ENCODE measurements at places on chromosomes 5 and 9.

DNA sequence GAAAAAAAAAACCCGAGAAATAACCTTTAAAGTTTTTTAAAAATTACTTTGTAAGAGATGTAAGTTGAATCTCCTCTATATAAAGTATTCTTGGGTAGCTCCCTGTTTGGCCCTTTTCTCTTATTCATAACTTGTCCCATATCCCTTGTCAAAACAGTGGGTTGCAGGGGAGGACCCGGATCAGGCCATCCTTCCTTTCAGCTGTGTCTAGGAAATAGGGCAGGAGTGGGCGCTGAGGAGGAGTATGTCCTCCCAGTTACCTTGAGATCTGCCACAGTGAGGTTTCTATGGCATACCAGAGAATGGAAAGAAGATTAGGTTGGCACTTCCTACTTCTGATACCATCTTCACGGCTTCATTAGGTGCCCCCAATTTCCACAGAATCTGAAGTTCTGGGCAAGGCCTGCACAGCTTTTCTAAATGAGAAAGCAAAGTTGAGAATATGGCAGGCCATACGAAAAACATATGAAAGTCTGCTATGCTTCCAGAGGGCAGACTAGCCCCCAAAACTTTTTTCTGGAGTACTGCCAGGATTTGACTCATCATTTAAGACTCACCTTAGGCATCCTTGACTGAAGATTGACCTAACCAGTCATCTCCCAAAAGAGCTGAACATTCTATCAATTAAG lies 20.3 kb downstream of the MEF2C start:
- DNase-seq: no peak

- DNase-seq: no peak
These were observed 314.3 kb upstream of the CHD1 start for GRCh38 chr5:99243111-99243510.

- DNase-seq: no peak
These were observed 116.3 kb downstream of the COL23A1 start for GRCh38 chr5:178473854-178474253.

GRCh38 chr5:102986074-102986473 lies 133.9 kb downstream of the GIN1 start:
- no peak for DNase-seq

GRCh38 chr5:140372971-140373487 lies 13.0 kb downstream of the SLC4A9 start:
- DNase-seq: peak; percentile 14

DNA sequence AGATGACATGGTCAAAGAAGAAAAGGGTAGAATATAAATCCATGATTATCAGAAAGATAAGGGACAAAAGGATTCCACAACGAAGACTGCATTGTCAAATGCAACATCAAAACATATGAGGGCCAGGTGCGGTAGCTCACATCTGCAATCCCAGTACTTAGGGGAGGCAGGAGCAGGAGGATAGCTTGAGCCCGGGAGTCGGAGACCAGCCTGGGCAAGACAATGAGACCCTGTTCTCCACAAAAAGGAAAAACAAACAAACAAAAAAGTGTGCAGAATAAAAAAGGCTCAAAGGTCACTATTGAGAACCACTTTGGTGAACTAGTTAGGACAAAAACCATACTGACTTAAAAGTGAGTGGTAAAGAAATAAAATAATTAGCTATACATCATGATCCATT lies 60.2 kb upstream of the NR5A1 start:
- no peak for DNase-seq

DNA sequence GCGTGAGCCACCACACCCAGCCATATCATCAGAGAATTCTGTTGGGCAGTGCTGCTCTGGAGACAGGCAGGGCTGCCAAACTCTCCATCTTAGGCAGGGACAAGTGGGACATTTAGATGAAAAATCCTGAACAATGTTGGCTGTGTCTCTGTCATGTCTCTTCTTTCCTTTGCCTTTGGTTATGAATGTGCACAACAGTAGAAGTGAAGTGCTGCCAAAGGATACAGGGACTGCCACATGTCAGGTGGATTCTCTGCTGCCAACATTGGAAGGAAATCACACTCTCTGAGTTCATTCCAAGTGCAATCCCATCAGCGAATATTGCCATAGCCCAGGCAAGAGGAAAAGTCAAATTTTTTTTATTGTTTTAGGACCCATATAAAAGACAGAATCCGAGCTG lies 348.8 kb downstream of the TRPM3 start:
- DNase-seq: no peak

DNA sequence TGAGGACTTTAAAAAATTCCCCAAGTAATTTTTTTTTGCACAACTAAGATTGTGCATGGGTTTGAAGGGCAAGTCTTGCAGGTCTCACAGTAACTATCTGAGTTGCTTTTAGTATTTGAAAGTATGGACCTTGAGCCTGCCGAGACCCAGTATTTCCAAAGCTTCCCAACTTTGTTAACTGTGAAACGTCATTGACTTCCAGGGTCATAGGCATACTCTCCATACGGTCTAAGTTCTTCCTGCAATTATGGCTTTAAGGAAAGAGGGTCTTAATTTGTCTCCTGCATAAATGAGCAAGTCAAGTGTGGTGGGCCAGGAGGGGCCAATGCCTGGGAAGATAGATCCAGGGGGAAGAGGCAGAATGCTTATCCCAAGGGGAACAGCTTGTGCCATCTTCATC lies 24.0 kb upstream of the EPB41L4B start:
- DNase-seq: no peak

GRCh38 chr9:122223435-122223834 lies 5.3 kb downstream of the LHX6 start:
- no peak for DNase-seq

- DNase-seq: no peak
These were observed 16.3 kb downstream of the IRF1 start for GRCh38 chr5:132474131-132474723.

GRCh38 chr5:143968071-143968878 lies 156.3 kb downstream of the HMHB1 start:
- no peak for DNase-seq

GRCh38 chr9:68705531-68706362 lies 707 bp downstream of the PIP5K1B start:
- DNase-seq: no peak

DNA sequence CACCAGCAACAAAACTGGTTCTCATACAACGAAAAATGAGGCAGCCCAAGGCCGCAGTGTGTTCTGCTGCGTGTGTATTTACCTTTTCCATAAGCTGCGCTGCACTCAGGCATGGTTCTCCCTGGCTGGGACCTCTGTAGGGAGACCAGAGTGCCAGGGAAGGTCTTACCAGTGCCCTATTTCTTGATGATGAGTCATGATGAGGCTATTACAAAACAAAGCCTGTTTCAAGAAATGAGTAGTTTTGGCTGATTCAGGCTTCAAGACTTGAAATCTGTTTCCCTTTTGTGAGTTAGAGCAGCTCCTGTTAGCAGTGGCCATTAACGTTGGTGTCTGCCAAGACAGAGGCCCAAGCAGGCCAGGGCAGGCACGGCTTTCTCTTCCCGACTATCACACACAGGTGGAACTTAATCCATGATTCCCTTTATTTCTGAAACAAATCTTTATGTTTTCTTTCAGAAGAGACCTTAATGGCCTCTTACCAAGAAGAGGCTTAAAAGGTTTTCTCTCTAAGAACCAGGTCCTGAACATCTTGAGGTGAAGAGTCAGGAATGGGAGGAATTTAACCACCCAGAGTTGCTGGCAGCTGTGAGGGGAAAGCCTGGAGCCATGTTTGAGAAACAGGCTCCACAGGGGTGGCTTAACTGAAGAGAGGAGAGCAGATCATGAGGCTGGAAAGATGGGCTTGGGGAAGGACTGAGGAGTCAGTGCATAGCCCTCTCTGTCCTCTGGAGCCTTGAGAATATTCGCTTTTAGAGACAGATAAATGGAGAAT lies 41.4 kb upstream of the TIFAB start:
- no peak for DNase-seq

DNA sequence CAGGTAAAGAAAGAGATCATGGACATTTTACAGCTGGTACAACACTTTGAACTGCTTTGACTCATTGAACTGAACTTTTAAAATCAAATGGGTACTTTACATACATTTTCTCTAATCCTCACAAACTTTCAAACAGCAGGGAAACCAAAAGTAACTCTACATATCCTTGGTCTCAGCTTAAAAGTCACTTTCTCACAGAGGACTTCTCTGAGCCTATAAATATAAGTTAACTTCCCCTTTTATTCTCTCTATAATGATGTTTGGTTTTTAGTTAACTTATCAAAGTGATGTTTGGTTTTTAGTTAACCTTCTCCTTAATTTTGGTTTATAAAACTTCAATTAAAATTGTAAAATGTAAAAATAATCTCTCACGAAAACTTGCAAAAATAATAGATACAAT lies 209.8 kb downstream of the MCTP1 start:
- no peak for DNase-seq

DNA sequence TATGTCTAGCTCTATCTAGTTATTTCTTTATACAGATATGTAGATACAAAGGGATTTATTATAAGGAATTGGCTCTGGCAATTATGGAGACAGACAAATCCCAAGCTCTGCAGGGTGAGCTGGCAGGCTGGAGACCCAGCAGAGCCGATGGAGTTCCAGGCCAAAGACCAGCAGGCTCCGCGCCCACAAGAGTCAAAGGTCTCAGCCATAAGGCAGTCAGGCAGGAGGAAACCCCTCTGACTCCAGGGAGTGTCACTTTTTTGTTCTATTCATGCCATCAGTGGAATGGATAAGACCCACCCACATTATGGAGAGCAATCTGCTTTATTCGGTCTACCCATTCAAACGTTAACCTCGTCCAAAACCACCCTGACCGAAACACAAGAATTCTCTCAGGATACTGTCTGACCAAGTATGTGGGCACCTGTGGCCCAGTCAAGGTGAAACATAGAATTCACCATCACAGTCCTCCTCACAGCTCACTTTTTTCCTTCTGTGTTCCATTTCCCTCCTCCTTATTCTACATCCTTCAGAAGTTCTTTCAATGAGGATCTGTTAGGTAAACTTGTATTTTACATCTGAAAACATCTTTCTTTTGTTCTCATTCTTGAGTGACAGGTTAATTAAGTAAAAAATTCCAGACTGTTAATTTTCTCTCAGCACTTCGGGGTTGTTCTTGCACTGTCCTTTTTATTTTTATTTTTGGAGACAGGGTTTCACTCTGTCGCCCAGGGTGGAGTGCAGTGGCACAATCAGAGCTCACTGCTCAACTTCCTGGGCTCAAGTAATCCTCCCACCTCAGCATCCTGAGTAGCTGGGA lies 21.2 kb downstream of the RNF130 start:
- no peak for DNase-seq

- no peak for DNase-seq
These were observed 71.9 kb downstream of the GDNF start for GRCh38 chr5:37767961-37768360.

- DNase-seq: no peak
These were observed 94.4 kb downstream of the IZUMO3 start for GRCh38 chr9:24451346-24451745.

DNA sequence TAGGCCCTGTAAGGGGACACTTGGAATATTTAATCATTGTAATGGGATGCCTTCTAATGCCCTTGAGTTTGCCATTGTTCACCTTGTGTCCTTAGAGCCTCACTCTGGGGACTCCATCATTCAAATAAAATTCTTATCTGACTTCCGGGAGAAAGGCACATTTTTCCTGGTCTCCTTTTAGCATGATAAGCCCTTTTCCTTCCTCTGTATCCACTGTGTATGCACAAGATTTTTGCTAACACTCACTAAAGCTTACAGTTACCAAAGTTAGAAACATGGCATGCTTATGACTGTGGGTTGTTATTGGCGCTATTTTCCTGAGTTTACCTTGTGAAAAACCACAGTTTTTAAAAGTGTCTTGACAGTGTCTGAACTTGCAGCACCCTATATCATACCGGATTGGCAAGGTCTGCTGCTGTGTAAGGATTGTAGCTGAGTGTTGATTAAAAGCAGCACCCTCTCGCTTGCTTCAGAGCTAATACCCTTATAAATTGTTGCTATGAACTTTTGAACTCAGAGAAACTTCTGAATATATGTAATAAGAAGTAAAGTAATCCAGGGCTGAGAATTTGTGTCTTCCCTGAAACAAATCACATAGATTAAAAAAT lies 46.4 kb downstream of the SNCAIP start:
- DNase-seq: no peak

DNA sequence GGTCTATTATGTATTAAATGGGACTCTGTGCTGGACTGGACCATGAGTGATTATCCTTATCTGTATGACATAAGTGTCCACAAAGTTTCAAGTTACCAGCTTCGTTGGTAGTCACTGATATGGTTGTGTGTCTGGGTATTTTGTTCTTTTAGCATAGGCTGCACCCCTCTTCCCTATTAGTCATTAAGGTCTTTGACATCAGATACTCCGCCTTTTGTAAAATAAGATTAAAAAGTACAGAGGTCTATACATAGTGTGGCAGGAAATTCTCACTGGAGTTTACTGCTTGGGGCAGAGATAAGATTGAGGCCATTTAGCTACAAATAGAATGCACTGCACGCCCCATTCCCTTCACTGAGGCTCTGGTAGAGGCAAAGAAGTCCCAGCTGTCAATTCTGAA lies 99.4 kb downstream of the TMEM215 start:
- no peak for DNase-seq
